ENCODE measurements at places on chromosomes 12 and 14.

- DNase-seq, result no peak
Observed at GRCh38 chr14:38039496-38039895, 168.2 kb upstream of the SSTR1 start.

DNA sequence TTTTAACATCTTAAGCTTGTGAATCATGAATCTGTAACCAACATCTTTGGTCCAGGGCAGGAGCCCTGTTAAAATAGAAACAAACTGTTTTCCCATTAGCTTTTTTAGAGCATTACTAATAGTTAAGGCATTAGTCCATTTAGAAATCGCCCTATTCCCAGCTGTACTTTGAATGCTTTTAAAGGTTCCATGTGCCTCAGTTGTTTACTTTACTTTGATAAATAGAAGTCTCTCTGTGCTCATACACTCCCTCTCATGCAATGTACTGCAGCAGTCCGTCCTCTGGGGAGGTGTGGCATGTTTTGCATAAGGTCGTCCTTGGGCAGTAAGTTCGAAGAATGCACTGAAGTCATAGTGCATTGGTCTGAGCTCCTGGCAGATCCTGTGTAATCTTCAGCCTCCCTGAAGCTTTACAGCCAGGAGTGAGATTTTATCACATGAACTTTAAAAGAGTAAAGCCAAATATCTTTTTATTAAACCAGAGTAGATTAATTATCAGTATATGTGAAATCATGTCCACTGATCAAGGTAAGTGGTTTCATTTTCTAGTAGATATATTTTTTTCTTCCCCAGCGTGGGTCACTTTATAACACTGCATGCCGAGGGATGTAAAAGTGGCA lies 134.7 kb downstream of the FGD4 start:
- DNase-seq, result no peak

- DNase-seq, result no peak
Observed at GRCh38 chr12:10154145-10154496, 17.8 kb downstream of the OLR1 start.

DNA sequence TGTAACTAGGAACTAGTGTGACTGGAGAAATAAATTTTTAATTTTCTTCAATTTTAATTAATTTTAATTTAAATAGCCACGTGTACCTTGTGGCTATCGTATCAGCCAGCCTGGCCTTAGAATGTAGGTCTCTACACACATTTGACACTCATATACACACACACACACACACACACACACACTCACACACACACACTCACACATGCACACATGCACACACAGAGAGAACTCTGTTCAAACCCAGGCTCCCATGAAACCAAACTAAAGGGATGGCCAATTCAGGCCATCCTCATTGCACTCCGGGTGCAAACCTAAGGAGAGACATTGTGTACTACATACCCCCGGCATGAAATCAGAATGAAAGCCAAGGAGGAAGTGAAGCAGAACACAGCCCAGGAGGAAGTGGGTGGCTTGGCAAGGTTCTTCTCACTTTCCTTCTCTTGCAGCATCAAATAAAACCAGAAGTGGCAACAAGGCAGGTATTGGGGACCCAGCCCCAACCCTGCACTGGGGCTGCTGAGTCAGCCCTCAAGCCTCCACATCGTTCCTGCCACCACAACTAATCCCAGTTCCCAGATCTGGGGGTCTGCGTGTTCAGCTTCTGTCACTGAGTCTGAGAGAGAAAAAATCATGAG lies 26.2 kb upstream of the CHPT1 start:
- DNase-seq, result no peak

DNA sequence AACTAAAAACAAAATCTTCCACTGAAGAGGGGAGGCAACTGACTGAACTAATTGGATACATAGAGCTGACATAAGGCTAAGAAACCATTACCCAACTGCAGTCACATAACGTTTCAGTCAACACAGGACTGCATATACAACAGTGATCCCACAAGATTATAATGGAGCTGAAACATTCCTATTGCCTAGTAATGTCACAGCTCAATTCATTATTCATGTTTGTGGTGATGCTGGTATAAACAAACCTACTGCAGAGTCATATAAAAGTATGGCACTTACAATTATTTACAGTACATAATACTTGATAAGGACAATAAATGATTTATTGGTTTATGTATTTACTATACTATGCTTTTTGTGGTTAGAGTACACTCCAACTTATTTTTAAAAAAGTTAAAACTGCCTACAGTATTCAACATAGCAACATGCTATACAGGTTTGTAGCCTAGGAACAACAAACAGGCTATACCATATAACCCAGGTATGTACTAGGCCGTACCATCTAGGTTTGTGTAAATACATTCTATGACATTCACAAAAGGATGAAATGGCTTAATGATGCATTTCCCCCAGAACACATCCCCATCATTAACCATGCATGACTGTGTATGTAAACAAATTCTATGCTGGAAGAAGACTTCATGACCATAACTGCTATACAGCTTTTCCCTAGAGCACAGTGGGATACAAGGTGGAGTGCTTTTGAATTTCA lies 4.3 kb downstream of the NAP1L1 start:
- DNase-seq, result no peak
